ENCODE measurements at places on chromosomes 4 and X. TPM values are rescaled to one million over a fixed set of nuclear protein-coding genes. Genes with fewer than 3 reads are reported as not detected.

Gene GYG2
- total RNA-seq, result 107 TPM

Gene GALNTL6
- 0.20 TPM for total RNA-seq

DNA sequence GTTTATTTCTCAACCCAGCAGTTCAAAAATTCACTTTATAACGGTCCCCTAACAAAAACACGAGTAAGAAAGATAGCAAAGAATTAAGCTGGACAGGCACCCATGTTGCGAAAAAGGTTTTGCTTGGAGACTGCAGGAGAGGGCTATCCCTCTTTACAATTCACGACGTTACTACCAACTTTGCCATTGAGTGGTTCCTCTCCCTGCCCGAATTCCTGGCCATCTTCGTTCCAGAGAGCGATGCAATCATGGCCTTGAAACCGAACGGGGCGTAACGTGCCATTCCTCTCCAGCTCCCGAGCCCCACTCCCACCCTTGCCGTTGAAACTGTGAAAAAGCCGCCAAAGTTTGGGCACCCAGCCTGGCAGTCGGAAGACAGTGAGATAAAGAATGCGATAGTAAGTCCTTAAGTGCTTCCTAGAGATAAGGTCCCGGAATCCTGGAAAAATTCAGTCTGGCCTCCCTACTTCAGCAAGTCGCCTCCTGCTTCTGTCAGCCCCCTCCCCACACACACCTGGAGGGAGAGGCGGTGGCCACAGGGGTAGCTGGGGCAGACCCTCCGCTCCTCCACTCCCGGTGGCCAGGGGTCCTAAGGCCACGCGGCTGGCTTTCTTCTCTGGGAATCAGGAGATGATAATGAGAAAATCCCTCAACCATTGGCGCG lies 65.2 kb downstream of the FBXO8 start:
- DNase-seq, result no peak

Gene C4orf50
- total RNA-seq, result 0.19 TPM

Gene WDR17
- 5.1 TPM for total RNA-seq

DNA sequence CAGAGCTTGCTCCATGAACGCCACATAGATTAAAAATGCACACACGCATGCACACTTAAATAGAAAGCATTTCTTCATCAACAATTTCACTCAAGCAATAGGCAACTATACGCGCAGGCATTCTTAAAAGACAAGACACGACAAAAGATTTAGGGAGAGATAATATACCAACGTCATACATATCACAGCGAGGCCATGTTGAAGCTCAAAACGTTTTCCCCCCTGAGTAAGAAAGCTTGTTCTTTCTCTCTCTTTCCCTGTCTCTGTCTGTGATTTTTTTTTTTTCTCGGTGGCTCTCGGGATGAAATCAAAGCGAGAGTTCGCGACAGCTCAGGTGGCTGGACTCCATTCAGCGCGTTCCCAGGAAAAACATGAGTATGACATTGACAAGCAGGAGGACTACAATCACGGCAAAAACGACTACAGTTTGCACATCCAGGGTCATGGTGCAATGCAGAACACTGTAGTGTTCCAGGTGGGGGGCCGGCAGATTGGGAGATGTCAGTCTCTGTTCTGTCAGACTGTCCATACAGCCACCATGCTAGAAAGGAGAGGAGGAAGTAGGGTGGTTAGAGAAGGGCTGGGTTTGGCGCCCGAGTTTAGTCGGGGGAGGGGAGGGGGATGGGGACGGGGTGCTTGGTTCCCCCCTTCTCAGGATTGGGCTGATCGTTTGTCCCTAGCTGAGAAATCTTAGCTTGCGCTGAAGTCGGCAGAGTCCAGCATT lies 30.7 kb downstream of the ARHGEF9 start:
- no peak for DNase-seq

GRCh38 chr4:150068300-150068960 lies 9.8 kb upstream of the DCLK2 start:
- DNase-seq, result no peak

DNA sequence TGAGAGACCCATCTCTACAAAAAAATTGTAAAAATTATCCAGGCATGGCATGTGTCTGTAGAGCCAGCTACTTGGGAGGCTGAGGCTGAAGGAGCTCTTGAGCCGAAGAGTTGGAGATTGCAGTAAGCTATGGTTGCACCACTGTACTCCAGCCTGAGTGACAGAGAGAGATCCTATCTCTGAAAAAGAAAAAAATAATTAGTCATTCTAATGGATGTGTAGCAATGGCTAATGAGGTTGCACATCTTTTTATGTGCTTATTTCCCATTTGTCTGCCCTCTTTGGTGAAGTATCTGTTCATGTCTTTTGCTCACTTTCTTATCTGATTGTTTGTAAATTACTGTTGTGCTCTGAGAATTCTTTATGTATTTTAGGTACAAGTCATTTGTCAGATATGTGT lies 19.0 kb upstream of the MAML3 start:
- no peak for DNase-seq

GRCh38 chr4:2768921-2769336 lies 12.8 kb upstream of the TNIP2 start:
- no peak for DNase-seq

DNA sequence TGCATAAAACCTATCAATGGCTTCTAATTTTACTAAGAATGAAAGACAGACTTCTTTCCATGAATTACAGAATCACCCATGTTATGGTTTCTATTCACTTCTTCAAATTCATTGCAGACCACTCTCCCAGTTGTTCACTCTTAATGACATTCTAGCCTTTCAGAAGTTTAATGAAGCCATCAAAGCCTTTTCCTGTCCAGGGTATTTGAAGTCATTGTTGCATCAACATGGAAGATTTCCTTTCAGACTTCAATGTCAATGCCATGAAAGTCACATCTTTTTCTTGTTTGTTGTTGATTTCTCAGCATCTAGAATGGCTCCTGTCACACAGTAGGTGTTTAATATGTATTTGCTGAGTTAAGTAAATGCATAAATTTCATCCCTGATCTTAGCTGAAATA lies 48.1 kb upstream of the ARSJ start:
- DNase-seq, result no peak

Gene MYOZ2
- 0.16 TPM for total RNA-seq

GRCh38 chrX:134711135-134711921 lies 53.1 kb upstream of the PLAC1 start:
- DNase-seq, result no peak

DNA sequence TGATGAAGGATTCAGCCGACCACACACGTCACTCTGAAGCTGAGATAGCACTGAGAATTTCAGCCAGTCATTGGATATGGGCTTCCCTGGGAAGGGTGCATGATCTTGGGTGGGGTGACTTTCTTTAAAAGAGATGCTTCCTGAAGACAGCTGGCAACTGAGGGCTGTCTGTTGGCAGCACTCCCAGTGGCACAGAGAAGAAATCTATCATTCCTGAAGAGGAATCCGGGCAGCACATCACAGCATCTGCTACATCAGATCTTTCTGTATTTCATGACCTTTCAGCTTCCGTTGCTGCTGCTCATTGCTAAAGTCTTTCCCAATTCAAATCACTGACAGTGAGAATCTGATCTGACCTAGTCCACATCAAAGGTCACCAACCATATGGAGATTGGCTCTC lies 193.8 kb upstream of the RBPJ start:
- DNase-seq, result no peak

GRCh38 chrX:23765868-23766267 lies 17.1 kb upstream of the SAT1 start:
- DNase-seq, result no peak

Gene BMX
- not detected for total RNA-seq

GRCh38 chr4:53016099-53016820 lies 154.1 kb downstream of the RASL11B start:
- no peak for DNase-seq

- no peak for DNase-seq
These were observed 857.8 kb downstream of the CENPC start for GRCh38 chr4:66687459-66687858.

GRCh38 chr4:146212781-146213180 lies 1.6 kb upstream of the REELD1 start:
- no peak for DNase-seq

Gene CACNA1F
- total RNA-seq, result 0.19 TPM

GRCh38 chr4:23902222-23902804 lies 12.5 kb upstream of the PPARGC1A start:
- DNase-seq, result no peak

GRCh38 chr4:71472946-71473345 lies 134.1 kb downstream of the SLC4A4 start:
- DNase-seq, result no peak

DNA sequence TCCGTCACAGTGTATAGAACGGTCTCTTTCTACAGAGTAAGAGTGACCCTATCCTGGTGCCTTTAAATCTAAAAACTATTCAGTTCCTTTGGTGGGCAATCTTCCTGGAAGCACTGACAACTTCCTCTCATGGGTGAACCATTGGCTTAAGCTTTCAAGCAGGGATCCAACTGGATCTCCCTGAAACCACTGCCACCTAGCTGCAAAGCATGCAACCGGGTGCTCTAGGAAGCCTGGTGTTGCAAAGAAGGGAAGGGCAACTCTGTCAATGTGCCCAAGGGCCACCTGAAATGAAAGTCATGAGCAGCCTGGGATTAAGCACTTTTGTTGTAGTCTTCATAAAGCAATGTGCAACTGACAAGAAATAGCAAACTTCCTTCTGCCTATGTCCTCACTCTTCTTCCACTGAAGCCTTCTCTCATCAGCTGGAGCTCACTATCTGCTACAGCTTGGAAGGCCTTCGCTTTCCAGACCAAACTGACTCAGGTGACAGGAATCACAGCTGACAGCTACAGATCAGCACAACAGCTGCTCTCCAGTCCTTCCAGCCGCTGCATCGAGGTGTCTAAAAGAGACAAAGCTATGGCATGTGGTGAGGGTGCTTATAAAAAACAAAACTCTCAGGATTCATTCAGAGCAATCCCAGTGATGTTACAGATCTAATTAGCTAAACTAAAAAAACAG lies 46.1 kb downstream of the SETD7 start:
- DNase-seq, result no peak

GRCh38 chr4:110139815-110140214 lies 58.6 kb downstream of the ELOVL6 start:
- no peak for DNase-seq

Gene NOX1
- total RNA-seq, result not detected
